Vagina (tissue), 2 donors: ENCODE measurements at places on chromosomes 12 and 14.

- no peak for DNase-seq
Measured at GRCh38 chr14:73662487-73662943, 17.7 kb downstream of the DNAL1 start.

- no peak for DNase-seq
Measured at GRCh38 chr14:36516719-36517241, 3.3 kb downstream of the NKX2-1 start.

- DNase-seq = no peak
Measured at GRCh38 chr12:68963856-68964745, 31.1 kb upstream of the CPM start.

- DNase-seq = no peak
Measured at GRCh38 chr14:91548108-91548507, 38.0 kb upstream of the PPP4R3A start.

DNA sequence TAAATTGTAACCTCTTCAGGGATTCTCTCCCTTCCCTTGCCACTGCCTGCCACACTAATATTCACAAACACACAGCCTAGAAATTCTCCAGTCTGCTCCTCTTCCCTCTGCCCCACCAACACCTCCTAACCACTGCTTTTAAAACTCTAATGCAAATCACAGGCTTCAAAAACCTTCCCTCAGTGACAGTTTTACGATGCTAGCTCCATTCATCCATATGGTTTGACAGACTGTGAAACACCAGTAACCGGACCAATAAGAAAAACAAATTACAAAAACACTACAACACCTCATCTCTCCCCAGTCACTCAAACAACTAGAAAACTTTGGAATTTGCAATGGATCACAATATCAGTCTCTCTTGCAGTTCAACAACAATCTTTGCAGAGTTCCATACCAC, 5.7 kb downstream of the DPF3 start:
- DNase-seq = no peak

- DNase-seq = no peak
Measured at GRCh38 chr12:78866518-78866917, 1.9 kb downstream of the SYT1 start.

DNA sequence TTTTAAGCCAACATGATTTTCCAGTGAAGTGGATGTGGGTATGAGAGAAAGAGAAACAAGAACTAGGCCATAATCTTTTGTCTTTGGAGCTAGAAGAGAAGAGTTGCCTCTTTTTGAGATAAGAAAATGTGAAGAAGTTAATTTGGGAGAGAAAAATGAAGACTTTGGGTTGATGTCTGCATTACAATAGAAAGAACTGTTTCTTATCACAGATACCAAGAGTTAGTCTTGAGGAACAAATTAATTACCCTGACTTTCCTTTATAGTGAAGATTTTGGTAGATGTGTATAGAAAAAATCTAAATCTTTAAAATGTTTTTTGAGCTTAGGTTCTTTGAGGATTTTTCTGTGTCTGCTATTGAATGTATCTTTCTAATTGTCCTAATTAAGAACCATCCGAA, 4.2 kb downstream of the A2M start:
- no peak for DNase-seq

DNA sequence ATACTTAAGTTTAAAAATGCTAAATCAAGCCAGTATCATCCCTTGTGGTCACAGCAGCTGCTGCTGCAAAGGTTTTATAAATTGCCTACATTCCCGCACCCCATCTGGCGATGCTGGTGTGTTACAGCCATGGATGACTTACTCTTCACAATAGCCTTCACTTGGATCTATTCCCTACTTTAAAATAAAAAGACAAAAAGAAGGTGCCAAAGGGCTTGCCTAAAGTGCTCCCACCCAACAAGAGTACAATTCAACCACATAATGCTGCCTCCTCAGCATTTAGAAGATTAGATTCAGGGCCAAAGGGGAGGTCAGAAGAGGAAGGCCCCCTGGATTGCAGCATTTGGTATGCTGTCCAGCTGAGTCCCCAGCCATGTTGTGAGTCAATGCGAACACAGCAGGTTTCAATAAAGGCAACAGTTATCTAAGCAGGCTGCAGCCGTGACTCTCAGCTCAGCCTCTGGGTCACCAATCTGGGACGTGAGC, 176.1 kb downstream of the DAD1 start:
- no peak for DNase-seq

DNA sequence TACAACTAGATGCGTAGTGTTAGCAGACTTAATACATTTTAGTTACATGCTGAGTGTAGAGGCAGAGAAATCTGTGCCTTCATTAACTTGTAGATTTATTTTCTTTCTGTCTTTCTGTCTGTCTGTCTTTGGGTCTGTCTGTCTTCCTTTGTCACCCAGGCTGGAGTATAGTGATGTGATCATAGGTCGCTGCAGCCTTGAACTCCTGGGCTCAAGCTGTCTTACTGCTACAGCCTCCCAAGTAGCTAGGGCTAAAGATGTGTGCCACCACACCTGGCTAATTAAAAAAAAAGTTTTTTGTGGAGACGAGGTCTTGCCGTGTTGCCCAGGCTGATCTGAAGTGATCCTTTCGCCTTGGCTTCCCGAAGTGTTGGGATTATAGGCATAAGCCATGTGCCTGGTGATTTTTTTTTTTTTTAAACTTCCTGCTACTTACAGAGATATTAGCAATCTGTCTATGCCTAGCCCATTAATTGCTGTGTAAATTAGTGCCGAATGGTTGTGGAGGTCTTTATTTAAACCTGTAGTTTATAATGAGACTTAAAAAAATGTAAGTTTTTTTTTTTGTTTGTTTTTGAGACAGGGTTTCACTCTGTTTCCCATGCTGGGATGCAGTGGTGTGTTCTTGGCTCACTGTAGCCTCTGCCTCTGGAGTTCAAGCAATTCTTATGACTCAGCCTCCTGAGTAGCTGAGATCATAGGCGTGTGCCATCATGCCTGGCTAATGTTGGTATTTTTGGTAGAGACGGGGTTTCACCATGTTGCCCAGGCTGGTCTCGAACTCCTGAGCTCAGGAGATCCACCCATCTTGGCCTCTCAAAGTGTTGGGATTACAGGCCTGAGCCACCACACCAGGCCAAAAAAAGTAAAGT, 22.8 kb downstream of the ERC1 start:
- DNase-seq = no peak

DNA sequence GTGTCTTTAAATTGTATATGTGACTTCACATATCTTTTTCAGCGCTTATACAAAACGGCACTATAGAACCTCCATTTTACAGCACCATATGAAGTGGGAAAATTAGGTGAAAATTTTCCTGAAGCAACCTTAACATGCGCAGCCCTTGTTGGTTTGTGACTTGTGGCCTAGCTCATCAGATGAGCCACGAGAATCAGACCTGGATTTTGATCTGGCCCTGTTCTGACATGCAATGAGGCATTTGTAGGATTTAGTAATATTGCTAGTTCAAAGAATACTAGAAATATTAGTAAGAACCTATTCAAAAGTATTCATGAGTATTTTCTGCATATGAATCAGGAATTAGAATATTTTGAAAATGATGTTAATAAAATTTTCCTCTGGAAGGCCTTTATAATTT, 2.9 kb downstream of the CDKN1B start:
- DNase-seq = no peak

DNA sequence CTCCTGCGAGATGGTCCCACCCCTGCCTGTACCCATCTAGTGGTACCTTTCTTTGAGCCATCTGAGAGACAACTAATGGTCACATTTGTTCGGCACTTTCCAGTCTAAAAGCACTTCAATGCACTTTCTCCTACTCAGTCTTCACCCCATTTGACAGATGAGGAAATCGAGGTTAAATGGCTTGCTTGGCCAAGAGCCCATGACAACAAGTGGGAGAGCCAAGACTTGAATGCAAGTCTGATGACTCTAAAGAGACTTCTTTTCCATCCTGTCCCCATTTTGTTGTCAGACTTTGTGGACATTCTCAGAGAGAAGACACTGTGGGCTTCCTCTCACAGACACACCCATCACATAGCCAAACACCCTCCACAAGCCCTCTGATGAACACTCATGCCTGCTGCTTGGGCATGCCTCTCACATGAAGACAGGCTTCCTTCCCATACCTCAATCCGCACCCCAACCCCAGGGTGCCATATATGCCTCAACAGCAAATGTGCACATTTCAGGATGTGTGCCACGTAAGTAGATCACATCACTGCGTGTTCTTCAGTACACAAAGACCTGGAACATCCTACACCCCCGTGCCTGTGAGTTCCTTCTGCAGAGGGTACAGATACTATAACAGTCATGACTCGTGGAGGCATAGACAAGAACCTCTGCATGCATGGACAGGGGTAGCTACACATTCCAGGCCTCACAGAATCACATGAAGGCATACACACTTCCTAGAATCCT, 805 bp downstream of the MYH7 start:
- peak; percentile 37 for DNase-seq

- no peak for DNase-seq
Measured at GRCh38 chr12:98745578-98746391, 100.7 kb downstream of the APAF1 start.

DNA sequence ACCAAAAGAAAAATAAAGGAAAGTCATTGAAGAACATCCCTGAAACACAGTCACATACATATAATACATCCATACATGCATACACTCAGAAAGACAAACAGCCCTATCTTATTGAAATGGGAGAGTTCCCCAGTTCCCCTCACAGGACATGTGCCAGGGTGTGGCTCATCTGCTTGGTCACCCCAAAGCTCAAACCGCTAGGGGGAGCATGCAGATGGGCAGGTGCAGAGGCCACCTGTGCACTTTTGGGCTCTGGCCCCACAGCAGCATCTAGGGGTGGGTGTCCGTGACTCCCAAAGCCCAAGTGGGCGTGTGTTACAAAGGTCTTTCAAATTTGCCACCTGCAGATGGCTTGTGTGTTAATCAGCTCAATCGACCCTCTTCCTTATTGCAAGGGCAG, 75.2 kb downstream of the CMAS start:
- no peak for DNase-seq

- DNase-seq = no peak
Measured at GRCh38 chr12:30630076-30630978, 65.3 kb downstream of the IPO8 start.

GRCh38 chr14:26180221-26180620, 417.6 kb downstream of the NOVA1 start:
- DNase-seq = no peak

- no peak for DNase-seq
Measured at GRCh38 chr14:73712071-73712506, 2.1 kb downstream of the PNMA1 start.

- no peak for DNase-seq
Measured at GRCh38 chr14:39015360-39015961, 87.6 kb downstream of the SEC23A start.

GRCh38 chr12:50764286-50765094, 589 bp downstream of the ATF1 start:
- DNase-seq = no peak

DNA sequence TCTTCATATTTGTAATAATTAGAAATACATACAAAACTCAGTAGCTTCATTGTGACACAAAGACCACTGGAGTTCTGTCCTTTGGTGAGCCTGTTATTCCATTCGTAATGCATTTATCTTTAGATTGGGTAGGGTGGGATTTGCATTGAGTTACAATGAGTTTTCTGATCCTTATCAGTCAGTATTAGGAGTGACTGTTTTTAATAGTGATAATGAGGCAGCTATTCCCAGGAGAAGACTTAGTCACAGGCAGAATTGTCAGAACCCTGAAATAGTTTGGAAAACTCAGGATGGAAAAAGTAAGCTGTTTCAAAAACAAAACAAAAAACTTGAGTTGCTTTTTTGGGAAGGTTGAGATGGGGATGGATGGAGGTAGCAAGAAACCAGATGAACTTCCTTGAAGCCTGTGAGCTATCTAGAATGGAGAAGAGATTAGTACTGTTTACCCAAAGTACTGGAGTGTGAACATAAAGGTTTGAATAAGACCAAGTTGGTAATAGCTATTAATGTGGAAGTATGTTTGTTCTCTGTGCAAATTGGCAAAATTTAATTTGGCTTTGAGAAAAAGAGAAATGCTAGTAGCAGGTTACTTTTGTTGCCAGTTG, 38.6 kb downstream of the FBXO34 start:
- DNase-seq = no peak

DNA sequence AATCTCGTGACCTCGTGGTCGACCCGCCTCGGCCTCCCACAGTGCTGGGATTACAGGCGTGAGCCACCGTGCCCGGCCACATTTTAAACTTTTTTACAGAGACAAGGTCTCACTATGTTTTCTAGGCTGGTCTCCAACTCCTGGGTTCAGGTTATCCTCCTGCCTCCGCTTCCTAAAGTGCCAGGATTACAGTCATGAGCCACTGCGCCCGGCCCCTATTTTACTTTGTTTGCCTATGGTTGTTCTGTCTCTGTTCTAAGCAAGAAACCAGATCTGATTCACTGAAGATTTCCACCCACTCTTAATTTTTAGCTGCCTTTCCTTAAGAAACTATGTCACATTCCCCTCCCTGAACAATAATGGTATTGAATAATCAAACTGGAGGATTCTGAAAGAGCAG, 38.9 kb upstream of the PSEN1 start:
- DNase-seq = no peak

GRCh38 chr12:110316861-110317260, 35.8 kb downstream of the ATP2A2 start:
- no peak for DNase-seq

DNA sequence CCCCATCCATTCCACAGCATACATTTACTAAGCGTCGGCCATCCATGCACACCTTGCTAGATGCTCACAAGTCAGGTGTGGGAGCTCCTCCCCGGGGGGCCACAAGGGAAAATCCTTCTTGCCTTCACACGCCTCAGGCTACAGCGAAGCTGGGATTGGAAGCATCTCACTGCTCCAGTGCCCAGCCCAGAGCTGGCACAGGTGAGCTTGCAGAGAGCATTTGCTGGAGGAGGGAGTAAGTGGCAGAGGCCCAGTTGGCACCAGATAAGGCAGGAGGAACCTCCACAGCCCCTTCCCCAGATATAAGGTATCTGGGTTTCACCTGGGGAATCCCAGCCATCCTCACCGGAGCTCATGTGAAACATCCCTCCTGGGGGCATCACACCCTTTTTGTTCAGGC, 1.8 kb downstream of the TRPV4 start:
- DNase-seq = no peak

DNA sequence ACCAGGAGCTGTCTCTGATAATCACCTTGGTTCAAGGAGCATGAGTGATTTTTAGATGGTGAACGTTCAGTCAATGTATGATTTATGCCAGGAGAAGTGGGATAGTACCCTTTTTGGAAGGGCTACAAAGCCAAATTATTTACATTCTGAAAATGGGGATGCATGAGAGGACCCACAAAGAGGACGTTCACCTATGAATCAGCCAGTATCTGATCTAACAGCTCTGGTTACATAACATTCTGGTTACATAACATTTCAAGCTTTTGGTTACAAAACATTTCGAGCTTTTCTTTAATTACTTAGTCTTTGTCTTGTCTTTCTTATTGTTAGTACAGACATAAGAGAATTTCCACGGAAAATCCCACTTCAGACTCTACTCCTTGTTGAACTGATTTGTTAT, 68.8 kb downstream of the SLCO1A2 start:
- DNase-seq = no peak

GRCh38 chr12:51349026-51349425, 2.5 kb upstream of the CELA1 start:
- no peak for DNase-seq

DNA sequence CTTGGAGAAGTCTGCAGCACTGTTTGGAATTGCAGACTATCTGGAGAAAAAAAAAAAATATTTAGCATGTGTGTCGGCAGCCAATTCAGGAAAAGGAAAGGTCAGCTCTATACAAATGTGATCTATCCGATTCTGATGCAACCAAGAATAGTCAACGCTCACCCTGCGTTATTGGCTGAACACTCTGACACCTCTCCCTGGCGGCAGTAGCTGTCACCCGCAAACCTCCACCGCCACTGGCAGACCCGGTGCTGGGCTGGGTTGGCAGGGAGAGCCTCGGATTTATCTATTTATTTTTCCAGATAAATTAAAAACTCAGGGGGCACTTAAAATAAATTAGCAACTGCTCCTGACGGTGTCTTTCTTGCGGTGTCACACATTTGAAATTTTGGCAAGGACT, 409.7 kb downstream of the VRK1 start:
- DNase-seq = no peak
